ENCODE measurements at places on chromosomes 13 and 19. TPM values are rescaled to one million over a fixed set of nuclear protein-coding genes. Genes with fewer than 3 reads are reported as not detected.

Gene PDCD2L
- 12.8 TPM for total RNA-seq

Gene ZNF628
- total RNA-seq = 0.77 TPM

Gene ZFP82
- 3.2 TPM for total RNA-seq

Gene PSG3
- total RNA-seq = 0.13 TPM

Gene ITGBL1
- total RNA-seq = 9.8 TPM

Gene CNN1
- total RNA-seq = not detected

Gene BORA
- 3.0 TPM for total RNA-seq

Gene BCL2L12
- total RNA-seq = 4.0 TPM

Gene UTP14C
- 8.6 TPM for total RNA-seq

Gene C5AR2
- 0.13 TPM for total RNA-seq

Gene ZFP28
- 5.4 TPM for total RNA-seq

Gene DCLK1
- 10.5 TPM for total RNA-seq
